Activated naive CD4-positive, alpha-beta T cell (primary cell): ENCODE measurements at places on chromosomes 7 and 10.

- no peak for DNase-seq
These were observed 311.7 kb downstream of the GATA3 start for GRCh38 chr10:8365935-8366911.

DNA sequence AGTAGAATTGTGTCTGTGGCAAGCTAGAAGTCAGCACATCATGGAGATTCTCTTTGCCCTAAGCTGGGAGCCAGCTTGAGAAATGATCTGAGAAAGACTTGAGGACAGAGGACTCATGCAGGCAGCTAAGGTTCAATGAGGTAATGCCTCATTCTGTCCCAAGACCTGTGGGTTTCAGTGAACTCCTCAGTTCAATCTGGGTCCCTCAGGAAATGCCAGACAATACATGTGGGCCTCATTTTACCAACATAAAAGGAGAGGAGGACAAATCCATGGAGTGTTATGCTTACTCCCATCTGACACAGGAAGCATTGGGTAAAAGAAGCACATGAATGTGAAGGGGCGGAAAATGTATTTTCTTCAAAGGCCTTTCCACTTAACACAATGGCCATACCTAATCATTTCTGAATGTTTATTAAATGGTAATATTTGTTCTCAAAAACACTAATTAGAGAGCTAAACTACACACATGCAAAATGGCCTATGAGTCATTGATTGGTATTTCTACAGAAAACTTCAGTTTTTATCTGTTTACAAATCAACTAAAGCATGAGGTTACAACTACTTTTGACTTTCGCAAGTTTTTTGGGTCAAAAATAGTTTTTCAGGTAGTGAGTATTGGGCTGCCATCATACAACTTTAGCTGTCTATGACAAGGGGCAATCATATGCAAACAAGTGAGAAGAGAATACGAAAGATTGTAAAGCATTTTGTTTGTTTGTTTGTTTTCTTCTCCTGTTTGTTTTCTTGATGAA is 205.3 kb downstream of the CHRM2 start:
- no peak for DNase-seq

- DNase-seq = no peak
These were observed 164.9 kb downstream of the DGKI start for GRCh38 chr7:137681657-137682562.

DNA sequence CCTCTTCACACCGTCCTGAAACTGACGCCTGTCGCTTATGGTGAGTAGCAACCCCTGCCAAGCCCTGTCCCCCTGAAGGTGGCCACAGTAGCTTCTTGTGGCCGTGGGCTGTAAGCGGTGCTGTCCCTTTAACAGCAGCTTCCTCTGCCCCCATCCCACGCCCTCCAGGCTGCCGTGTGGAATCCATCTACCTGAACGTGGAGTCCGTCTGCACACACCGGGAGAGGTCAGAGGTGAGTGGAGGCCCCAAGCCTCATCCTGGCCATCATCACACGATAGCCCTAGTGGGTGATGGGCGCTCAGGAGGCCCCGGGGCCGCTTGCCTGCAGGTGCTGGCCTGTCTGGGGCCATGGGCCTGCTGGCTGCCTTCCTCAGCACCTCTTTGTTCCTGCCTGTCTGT is 21.2 kb downstream of the PFKFB3 start:
- no peak for DNase-seq

GRCh38 chr10:6071181-6072175 is 9.3 kb upstream of the IL2RA start:
- DNase-seq = no peak

GRCh38 chr7:148867596-148868377 is 16.3 kb downstream of the EZH2 start:
- no peak for DNase-seq

DNA sequence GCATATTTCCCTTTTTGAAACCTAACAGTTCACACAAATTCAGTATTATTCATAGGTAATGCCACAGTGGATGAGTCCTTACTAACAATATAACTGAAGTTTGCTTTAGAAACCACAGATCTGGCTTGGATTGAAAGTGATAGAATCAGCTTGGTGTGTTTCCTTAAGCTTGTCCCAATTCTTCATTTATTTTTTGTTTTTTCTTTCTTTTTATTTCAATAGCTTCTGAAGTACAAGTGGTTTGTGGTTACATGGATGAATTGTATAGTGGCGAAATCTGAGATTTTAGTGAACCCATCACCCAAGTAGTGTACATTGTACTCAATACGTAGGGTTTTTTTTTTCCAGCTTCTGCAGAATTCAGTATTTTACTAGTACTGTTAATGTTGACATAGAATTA is 518.2 kb upstream of the SEMA3D start:
- no peak for DNase-seq

DNA sequence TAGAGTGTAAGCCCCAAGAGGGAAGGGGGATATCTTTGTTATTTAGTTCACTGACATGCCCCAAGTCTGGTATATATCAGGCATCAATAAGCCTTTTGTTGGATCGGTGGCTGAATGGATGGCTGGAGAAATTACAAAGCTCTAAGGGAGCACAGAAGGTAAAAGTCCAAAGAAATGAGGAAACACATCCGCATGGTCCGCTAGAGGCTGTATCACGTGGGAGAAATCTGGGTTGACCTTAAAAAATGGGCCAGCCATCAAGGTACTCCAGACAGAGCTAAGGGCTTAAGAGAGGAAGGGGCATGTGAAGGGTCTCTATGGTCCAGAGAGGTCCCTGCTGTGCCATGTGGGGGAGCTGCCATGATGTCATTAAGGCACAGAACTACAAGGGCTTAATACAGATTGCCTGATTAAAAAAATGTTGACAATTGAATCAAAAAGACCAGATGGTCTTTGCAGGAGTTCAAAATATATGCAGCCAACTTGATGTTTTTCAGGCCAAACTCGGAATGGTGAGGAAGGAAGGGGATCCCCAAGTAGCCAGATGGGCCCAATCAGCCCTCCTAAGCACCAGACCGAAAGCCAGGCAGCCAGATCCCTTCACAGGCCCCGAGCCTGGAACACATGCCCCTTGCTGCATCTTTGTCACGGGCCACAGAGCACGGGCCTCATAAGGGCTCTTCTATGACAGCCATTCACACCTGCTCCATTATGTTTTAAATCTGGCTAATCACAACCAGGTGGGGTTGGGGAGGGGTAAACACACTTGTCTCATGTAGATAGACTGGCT is 31.9 kb downstream of the SCRN1 start:
- no peak for DNase-seq

DNA sequence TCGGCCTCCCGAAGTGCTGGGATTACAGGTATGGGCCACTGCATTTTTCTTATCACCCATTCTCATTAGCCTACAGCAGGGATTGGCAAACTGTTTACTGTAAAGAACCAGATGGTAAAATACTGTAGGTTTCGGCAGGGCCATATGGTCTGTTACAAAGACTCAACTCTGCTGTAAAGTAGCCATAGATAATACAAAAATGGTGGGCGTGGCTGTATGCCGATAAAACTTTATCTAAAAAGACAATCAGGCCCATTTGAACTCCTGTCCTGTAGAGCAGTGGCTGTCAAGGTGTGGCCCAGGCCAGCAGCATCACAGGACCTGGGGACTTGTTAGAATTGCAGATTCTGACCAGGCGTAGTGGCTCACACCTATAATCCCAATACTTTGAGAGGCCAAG is 134.3 kb downstream of the CUX1 start:
- no peak for DNase-seq

- DNase-seq = no peak
These were observed 120.6 kb downstream of the RNF133 start for GRCh38 chr7:122578350-122578749.

DNA sequence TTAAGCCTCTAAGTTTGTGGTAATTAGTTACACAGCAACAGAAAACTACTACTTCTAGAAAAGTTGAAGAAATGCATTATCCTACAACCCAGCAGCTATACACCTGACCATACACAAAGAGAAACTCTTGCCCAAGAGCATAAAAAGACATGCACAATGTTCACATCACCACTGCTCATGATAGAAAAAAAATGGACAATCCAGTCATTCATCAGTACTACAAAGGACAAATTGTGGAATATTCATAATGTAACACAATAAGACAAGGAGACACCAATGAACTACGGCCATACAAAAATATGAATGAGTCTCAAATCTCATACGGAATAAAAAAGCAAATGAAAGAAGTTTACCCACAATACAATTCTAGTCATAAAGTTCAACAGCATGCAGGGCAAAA is 87.4 kb downstream of the ZFAND4 start:
- DNase-seq = no peak

GRCh38 chr10:3236644-3237404 is 64.2 kb upstream of the PITRM1 start:
- no peak for DNase-seq

GRCh38 chr10:123649676-123650075 is 16.5 kb upstream of the GPR26 start:
- no peak for DNase-seq
